ENCODE measurements at places on chromosomes 1 and 21.

GRCh38 chr21:29174607-29175013, 44.2 kb downstream of the MAP3K7CL start:
- no peaks in the 10 kb centered on the region for H3K4me1 ChIP-seq
- H3K36me3 ChIP-seq = no peaks in the 10 kb centered on the region
- H3K4me3 ChIP-seq = no peak overlapping the region
- H3K27ac ChIP-seq = no peak overlapping the region
- H3K27me3 ChIP-seq = no peaks in the 10 kb centered on the region

DNA sequence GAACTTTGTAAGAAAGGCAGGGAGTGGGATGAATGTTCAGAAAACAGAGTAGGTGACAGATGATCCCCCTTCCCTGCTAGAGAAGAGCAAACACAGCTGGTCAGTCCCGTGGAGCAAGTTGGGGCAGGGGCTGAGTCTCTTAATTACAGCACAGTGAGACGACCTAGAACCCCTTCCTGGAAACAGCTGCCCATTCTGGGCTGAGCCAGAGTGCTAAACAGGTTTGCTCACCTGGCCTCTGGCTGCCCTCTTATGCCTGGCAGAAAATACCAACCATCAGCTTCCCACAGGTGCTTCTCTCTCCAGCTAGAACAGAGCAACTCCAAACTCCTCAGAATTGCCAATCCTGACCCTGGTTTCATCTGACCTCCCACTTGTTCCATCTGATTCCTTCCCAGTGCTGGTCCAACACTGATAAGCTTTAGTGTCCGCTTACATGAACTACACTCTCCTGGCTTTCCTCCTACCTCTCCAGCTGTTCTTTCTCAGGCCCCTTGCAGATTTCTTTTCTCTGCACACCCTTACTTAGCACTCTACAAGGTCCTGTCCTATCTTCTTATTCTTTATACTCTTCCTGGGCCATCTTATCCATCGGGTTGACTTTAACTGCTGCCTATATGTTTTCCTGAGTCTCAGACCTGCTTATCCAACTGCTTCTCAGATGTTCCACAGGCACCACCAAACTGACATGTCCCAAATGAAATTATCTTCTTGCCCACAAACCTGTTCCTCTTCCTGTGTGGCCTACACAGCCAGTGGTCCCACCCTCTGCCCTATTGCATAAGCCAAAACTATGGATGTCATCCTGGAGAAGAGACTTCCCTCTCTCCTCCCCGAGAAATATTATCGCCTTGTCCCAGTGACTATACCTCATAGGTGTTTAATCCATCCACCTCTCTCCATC, 22.6 kb upstream of the COL9A2 start:
- DNase-seq = no peak
- H3K27ac ChIP-seq = no peak overlapping the region
- no peak overlapping the region for H3K4me3 ChIP-seq

- no peaks in the 10 kb centered on the region for H3K27me3 ChIP-seq
- no peak overlapping the region for H3K27ac ChIP-seq
- no peak for DNase-seq
- H3K4me3 ChIP-seq = no peak overlapping the region
- no peaks in the 10 kb centered on the region for H3K36me3 ChIP-seq
- no peaks in the 10 kb centered on the region for H3K4me1 ChIP-seq
Measured at GRCh38 chr1:65458730-65459396, 38.4 kb downstream of the LEPR start.

- H3K27me3 ChIP-seq = no peaks in the 10 kb centered on the region
- no peak overlapping the region for H3K4me3 ChIP-seq
- H3K36me3 ChIP-seq = no peaks in the 10 kb centered on the region
- no peaks in the 10 kb centered on the region for H3K4me1 ChIP-seq
Measured at GRCh38 chr1:116122955-116123757, 12.0 kb downstream of the MAB21L3 start.

GRCh38 chr1:222634180-222635013, 16.5 kb downstream of the MIA3 start:
- no peaks in the 10 kb centered on the region for H3K27me3 ChIP-seq
- no peak overlapping the region for H3K27ac ChIP-seq
- H3K36me3 ChIP-seq = peaks cover 18% of the 10 kb centered on the region
- H3K4me1 ChIP-seq = no peaks in the 10 kb centered on the region
- no peak overlapping the region for H3K4me3 ChIP-seq

DNA sequence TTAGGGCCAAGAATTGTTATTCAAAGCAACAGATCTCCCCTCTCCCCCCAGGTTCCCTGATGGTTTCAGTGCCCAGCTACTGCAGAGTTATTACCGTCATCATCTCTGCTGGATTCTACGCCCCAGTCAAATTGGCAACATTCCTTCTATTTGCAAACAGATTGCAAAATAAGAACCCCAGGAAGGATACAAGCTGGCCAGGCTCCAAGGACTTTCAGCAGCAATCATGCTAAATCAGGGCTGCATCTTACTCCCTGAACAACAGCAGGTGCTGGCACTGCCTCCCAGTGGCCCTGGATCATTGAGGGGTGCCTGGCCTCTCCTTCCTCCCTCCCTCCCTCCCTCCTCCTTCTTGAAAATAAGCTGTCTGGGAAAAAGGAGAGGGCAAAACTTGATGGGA, 521.6 kb upstream of the BEND5 start:
- no peaks in the 10 kb centered on the region for H3K4me1 ChIP-seq
- H3K27ac ChIP-seq = no peak overlapping the region
- no peaks in the 10 kb centered on the region for H3K27me3 ChIP-seq
- DNase-seq = no peak

GRCh38 chr1:152170287-152170905, 11.4 kb upstream of the RPTN start:
- H3K27me3 ChIP-seq = no peaks in the 10 kb centered on the region
- no peak overlapping the region for H3K27ac ChIP-seq
- H3K4me3 ChIP-seq = no peak overlapping the region
- DNase-seq = no peak

DNA sequence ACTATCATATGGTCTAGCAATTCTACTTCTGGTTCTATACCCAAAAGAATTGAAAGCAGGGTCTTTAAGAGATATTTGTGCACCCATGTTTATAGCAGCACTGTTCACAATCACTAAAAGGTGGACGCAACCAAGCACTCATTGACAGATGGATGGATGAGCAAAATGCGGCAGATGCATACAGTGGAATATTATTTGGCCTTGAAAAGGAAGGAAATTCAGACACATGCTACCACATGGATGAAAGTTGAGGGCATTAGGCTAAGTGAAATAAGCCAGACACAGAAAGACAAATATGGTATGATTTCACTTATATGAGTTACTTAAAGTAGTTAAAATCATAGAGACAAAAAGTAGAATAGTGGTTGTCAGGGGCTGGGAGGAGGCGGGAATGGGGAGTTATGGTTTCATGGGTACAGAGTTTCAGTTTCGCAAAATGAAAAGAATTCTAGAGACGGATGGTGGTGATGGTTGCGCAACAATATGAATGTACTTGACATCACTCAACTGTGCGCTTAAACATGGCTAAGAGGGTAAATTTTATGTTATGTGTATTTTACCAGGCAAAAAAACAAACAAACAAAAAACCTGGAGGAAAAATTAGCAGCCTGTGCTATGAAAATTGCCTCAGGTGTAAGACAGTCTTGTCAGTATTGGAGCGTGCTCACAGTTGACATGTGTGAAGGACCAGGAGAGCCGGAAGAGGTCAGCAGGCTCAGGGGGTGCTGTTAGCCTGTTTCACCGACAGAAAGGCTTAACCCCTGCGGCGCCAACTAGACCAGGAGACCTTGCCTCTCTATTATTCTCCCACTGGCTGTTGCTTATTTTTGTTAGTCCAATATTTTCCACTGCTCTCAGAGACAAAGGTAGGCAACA, 26.5 kb downstream of the CD247 start:
- DNase-seq = no peak
- no peaks in the 10 kb centered on the region for H3K27me3 ChIP-seq
- H3K27ac ChIP-seq = peak overlapping the region; percentile 72
- peaks cover 29% of the 10 kb centered on the region for H3K36me3 ChIP-seq
- H3K4me1 ChIP-seq = peaks cover 68% of the 10 kb centered on the region
- H3K4me3 ChIP-seq = peak overlapping the region; percentile 8

- no peaks in the 10 kb centered on the region for H3K36me3 ChIP-seq
- no peak overlapping the region for H3K4me3 ChIP-seq
- no peaks in the 10 kb centered on the region for H3K27me3 ChIP-seq
- no peak overlapping the region for H3K27ac ChIP-seq
- H3K4me1 ChIP-seq = no peaks in the 10 kb centered on the region
- DNase-seq = no peak
Measured at GRCh38 chr1:95578462-95578861, 344.5 kb downstream of the RWDD3 start.

All from effector memory CD4-positive, alpha-beta T cell (primary cell).